ENCODE measurements at places on chromosomes 11 and 22. TPM values are rescaled to one million over a fixed set of nuclear protein-coding genes. Genes with fewer than 3 reads are reported as not detected.
A peak's percentile ranks its signal among the peaks of the same experiment; 100 is the strongest.

Gene RNF26
- 29.9 TPM for total RNA-seq

Gene EXPH5
- 2.4 TPM for total RNA-seq

- H3K4me1 ChIP-seq: no peaks in the 10 kb centered on the region
- no peaks in the 10 kb centered on the region for H3K36me3 ChIP-seq
- H3K27ac ChIP-seq: no peak overlapping the region
- no peak overlapping the region for H3K4me3 ChIP-seq
- H3K27me3 ChIP-seq: no peaks in the 10 kb centered on the region
These were observed 494.1 kb downstream of the DLG2 start for GRCh38 chr11:85132851-85133585.

DNA sequence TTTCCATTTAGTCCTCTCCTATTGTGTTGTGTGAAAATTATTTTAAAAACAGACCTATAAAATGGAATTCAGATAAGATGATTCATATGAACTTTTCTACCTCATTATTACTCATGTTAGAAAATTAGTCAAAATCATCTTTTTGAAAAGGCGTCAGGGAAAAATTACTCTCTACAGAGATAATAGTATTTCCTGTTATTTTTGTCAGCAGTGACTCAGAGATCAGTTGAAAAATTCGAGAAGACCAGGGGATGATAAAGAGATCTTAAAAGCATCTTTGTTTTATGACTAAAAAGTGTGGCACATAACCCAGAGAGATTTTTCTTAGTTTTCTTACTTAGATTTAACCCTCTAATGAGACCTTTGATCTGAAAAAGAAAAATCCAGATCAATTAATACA is 157.9 kb upstream of the CARD18 start:
- H3K4me3 ChIP-seq: no peak overlapping the region
- H3K27me3 ChIP-seq: peaks cover 17% of the 10 kb centered on the region
- H3K27ac ChIP-seq: peak overlapping the region; percentile 40

- H3K4me3 ChIP-seq: no peak overlapping the region
- no peaks in the 10 kb centered on the region for H3K36me3 ChIP-seq
- H3K4me1 ChIP-seq: no peaks in the 10 kb centered on the region
- no peak overlapping the region for H3K27ac ChIP-seq
- H3K27me3 ChIP-seq: peaks cover 10% of the 10 kb centered on the region
These were observed 200.8 kb upstream of the ZC3H12C start for GRCh38 chr11:109892321-109892794.

DNA sequence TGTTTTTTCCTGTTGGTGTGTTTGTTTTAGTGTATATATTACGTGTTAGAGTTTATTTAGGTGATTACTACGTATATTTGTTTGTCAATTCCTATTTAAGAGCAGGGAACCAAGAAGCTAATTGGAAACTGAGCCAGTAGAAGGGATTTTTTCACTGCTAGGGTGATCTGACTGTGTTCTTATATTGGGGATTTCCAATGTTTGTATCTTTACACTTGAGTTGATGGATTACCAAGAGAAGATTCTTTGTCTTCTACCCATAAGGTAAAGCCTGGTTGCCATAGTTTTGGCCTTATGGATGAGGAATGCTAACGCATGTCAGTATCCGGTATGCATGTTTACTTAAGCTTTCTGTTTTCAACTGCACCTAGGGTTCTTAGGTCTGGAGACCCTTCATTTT is 35.6 kb downstream of the SIK2 start:
- no peak overlapping the region for H3K27ac ChIP-seq
- no peak overlapping the region for H3K4me3 ChIP-seq
- peaks cover 38% of the 10 kb centered on the region for H3K4me1 ChIP-seq
- H3K27me3 ChIP-seq: no peaks in the 10 kb centered on the region
- peaks cover 10% of the 10 kb centered on the region for H3K36me3 ChIP-seq

Gene OR10A2
- not detected for total RNA-seq

DNA sequence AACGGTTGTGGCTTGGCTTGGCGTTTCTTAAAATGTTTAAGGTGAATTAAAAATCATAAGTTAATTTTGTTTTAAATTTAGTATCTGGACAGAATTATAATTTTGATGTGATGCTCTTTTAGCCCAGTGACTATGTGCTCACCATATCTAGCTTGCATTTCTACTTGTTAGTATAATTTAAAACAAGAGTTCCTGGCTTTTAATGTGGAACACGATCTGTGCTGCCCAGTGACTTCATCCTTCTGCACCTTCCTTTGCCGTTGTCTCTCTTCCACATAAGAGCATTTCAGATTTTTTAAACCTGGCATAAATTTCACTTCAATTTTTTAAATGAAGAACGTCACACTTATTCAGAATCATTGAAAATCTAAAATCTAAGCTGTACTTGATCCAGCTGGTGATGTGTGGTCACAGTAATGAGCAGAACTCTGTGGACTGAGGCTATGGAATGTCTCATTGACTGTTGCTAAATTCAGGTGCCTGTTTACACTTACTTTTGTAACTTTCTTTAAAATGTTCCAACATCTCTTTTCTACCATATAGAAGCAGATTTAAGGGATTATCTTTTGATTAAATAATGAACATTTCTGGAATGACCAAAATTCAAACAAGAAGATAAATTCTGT is 75.4 kb upstream of the ADSL start:
- peaks cover 35% of the 10 kb centered on the region for H3K36me3 ChIP-seq
- no peak for DNase-seq
- H3K27me3 ChIP-seq: no peaks in the 10 kb centered on the region
- no peak overlapping the region for H3K27ac ChIP-seq

- peaks cover 8% of the 10 kb centered on the region for H3K27me3 ChIP-seq
- no peak for DNase-seq
- H3K36me3 ChIP-seq: no peaks in the 10 kb centered on the region
These were observed 1337.2 kb downstream of the TBC1D22A start for GRCh38 chr22:48099671-48100070.

Gene TSPAN32
- 7.6 TPM for total RNA-seq

Gene CNGA4
- 0.21 TPM for total RNA-seq

GRCh38 chr22:23075525-23076216 is 5.4 kb downstream of the GNAZ start:
- H3K4me3 ChIP-seq: no peak overlapping the region
- DNase-seq: no peak
- H3K4me1 ChIP-seq: peaks cover 6% of the 10 kb centered on the region
- H3K36me3 ChIP-seq: no peaks in the 10 kb centered on the region

DNA sequence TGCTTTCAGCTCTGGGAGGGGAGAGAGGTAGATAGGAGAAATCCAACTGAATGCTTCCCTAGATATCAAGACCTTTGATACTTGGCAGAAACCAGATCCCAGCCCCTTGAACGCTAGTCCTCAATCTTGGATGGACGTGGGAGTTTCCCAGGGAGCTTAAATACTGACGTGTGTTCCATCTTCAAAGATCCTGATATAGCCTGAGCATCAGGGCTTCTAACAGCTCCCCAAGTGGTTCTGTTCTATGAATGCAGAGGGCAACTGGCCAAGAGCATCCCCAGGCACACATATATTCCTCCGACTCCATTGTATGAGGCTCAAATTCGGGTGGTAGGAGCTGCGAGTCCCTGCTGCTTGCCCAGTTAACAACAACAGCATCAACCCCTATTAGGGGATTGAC is 8.7 kb upstream of the ACCS start:
- DNase-seq: no peak
- no peaks in the 10 kb centered on the region for H3K4me1 ChIP-seq
- H3K27ac ChIP-seq: no peak overlapping the region
- no peak overlapping the region for H3K4me3 ChIP-seq
- H3K27me3 ChIP-seq: no peaks in the 10 kb centered on the region
- no peaks in the 10 kb centered on the region for H3K36me3 ChIP-seq

- H3K27ac ChIP-seq: no peak overlapping the region
- H3K4me1 ChIP-seq: peaks cover 17% of the 10 kb centered on the region
- DNase-seq: no peak
- no peak overlapping the region for H3K4me3 ChIP-seq
- H3K36me3 ChIP-seq: peaks cover 4% of the 10 kb centered on the region
- H3K27me3 ChIP-seq: no peaks in the 10 kb centered on the region
These were observed 19.7 kb upstream of the TECTA start for GRCh38 chr11:121081321-121081720.

DNA sequence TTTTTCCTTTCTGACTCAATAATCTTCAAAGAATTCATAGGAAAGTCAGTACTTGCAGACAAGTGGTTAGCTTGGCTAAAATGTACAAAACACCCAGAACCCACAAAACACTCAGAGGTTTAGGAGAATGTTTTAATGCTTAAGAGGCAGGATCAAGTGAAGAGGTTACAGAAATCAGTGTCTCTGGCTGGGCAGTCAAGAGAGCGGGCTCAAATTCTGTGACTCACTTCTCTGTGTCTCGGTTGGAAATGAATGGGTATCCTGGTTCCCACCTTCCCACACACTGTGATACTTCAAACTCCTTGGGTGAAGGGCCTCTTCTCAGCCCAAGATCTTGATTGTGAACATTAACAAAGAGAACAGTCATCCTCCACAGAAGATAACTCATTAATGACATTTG is 3.8 kb downstream of the MPEG1 start:
- DNase-seq: peak; percentile 30
- H3K36me3 ChIP-seq: no peaks in the 10 kb centered on the region
- H3K4me1 ChIP-seq: peaks cover 32% of the 10 kb centered on the region
- H3K4me3 ChIP-seq: no peak overlapping the region
- peaks cover 24% of the 10 kb centered on the region for H3K27me3 ChIP-seq

- no peaks in the 10 kb centered on the region for H3K27me3 ChIP-seq
- no peaks in the 10 kb centered on the region for H3K36me3 ChIP-seq
- peak overlapping the region; percentile 83 for H3K27ac ChIP-seq
- H3K4me1 ChIP-seq: peaks cover 10% of the 10 kb centered on the region
- peak; percentile 75 for DNase-seq
- peak overlapping the region; percentile 79 for H3K4me3 ChIP-seq
These were observed 396 bp downstream of the TEF start for GRCh38 chr22:41382098-41382578.

DNA sequence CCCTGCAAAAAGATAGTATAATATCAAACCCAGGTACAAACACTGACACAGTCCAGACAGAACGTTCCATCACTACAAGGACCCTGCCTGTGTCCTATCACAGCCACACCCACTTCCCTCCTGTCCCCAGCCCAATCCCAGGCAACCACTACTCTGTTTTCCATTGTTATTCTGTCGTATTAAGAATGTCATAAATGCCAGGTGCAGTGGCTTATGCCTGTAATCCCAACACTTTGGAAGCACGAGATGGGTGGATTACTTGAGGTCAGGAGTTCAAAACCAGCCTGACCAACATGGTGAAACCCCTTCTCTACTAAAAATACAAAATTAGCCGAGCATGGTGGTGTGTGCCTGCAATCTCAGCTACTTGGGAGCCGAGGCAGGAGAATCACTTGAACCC is 89.0 kb downstream of the TRMU start:
- peaks cover 7% of the 10 kb centered on the region for H3K4me1 ChIP-seq
- no peak for DNase-seq
- H3K27ac ChIP-seq: no peak overlapping the region
- no peak overlapping the region for H3K4me3 ChIP-seq
- H3K27me3 ChIP-seq: no peaks in the 10 kb centered on the region

GRCh38 chr11:3845246-3845645 is 4.5 kb upstream of the RHOG start:
- no peaks in the 10 kb centered on the region for H3K36me3 ChIP-seq
- DNase-seq: no peak
- H3K27me3 ChIP-seq: no peaks in the 10 kb centered on the region
- H3K4me3 ChIP-seq: no peak overlapping the region
- H3K27ac ChIP-seq: no peak overlapping the region
- peaks cover 41% of the 10 kb centered on the region for H3K4me1 ChIP-seq

- no peak overlapping the region for H3K4me3 ChIP-seq
- H3K36me3 ChIP-seq: no peaks in the 10 kb centered on the region
- DNase-seq: peak; percentile 19
- peaks cover 5% of the 10 kb centered on the region for H3K4me1 ChIP-seq
- peaks cover 28% of the 10 kb centered on the region for H3K27me3 ChIP-seq
- H3K27ac ChIP-seq: no peak overlapping the region
These were observed 626 bp downstream of the FLRT1 start for GRCh38 chr11:64036087-64037026.

DNA sequence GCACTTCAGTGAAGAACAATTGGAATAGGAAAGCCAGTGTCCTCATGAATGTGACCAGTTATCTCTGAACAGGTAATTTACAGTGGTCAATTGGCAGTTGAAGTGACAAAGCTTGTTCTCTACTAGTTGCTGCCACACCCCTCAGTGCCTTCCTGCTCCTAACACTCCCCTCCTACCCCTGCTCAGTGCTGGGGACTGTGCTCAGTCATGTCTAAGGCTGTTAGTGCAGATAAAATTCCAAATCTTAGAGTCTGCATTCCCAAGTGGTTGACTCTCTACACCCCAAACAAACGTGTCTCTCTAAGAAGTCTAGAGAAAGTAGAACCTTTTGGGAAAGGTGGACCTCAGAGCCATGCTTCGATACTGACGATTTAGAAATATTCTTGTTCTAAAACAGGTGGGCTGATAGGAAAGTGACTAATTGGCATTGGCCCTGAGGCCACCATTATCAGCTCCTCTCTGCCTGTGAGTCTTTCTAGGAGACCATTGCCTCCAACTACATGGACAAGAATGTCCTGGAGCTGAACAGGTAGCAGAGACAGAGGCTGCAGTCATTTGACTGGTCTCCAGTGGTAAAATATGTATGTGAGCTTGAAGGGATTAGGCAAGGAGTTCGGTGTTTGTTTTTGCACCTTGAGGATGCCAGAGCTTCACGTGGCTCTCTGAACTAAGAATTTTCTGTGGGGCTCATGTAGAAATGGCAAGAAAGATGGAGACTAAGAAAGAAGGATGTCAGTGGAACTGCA is 22.1 kb upstream of the NNMT start:
- H3K36me3 ChIP-seq: no peaks in the 10 kb centered on the region
- DNase-seq: no peak
- H3K4me3 ChIP-seq: no peak overlapping the region
- H3K4me1 ChIP-seq: no peaks in the 10 kb centered on the region
- peaks cover 24% of the 10 kb centered on the region for H3K27me3 ChIP-seq

Gene OR52H1
- not detected for total RNA-seq

Gene BIK
- 1.9 TPM for total RNA-seq

Gene CADM1
- total RNA-seq: 0.91 TPM

Gene GALNT18
- total RNA-seq: 8.8 TPM

DNA sequence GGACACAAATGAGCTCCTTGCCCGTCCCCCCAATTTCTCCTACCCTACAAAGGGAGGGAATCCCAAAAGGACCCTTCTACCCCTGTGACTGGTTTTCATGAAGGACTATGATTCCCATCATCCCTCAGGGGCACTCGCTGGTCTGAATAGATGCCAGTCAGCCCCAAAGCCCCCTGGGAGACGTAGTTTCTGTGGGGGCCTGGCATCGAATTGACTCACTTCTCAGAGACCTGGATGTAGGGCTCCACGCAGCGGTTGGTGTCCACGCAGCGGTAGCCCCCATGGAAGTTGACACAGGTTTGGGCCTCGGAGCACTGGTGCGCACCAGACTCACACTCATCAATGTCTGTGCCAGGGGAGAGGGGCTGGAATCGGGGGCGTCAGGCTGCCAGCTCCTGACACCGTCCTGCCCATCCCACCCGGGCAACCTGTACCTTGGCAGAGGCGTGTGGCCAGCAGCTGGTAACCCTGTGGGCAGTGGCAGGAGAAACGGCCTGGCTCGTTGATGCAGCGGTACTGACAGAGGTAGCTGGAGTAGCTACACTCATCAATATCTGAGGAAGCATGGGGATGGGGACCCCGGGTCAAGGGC is 4.4 kb downstream of the EFEMP2 start:
- H3K4me1 ChIP-seq: peaks cover 8% of the 10 kb centered on the region
- H3K27me3 ChIP-seq: no peaks in the 10 kb centered on the region
- peak; percentile 52 for DNase-seq

All from activated CD4-positive, alpha-beta T cell treated with anti-CD3 and anti-CD28 coated beads for 36 hours (primary cell).